Activated CD8-positive, alpha-beta memory T cell treated with anti-CD3 and anti-CD28 coated beads, Interleukin-2, amount 50 U/mL, for 48 hours (primary cell): ENCODE measurements at places on chromosomes 3 and 15.

GRCh38 chr15:42129364-42129763 lies 27.1 kb downstream of the PLA2G4F start:
- DNase-seq: no peak

- DNase-seq: peak; percentile 41
These were observed 6.4 kb upstream of the TBC1D21 start for GRCh38 chr15:73866881-73867410.

GRCh38 chr3:37981348-37981664 lies 9.3 kb upstream of the VILL start:
- DNase-seq: peak; percentile 25

DNA sequence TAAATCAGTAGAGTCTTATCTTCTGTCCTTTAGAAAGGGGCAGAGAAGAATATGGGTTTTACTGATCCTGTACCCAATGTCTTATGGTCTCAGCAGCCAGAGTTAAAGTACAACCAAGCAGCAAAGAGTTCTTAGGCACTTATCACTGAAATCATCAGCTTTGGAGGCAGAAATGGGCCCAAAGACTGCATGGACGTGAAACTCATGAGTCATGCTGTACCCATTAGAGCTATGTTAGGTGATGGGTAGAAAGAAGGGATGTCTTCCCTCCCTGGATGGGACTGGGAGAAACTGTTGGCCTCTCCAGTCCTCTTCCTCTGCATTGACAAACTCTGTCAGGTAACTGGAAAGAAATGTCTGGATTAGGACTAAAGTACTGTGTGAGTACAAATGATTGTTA lies 63.4 kb downstream of the EOMES start:
- DNase-seq: no peak

DNA sequence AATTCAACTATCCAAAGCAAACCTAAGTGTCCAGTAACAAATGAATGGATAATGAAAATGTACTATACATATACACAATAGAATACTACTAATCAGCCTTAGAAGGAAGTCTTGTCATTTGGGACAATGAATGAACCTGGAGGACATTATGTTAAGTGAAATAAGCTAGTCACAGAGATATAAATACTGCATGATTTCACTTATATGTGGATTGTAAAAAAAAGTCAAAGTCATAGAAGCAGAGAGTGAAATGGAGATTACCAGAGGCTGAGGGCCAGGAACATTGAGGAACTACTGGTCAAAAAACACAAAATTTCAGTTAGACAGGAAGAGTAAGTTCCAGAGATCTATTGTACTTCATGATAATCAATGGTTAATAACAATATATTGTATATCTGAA lies 33.6 kb downstream of the MYO5A start:
- DNase-seq: no peak

GRCh38 chr3:106293161-106293560 lies 424.3 kb upstream of the CBLB start:
- DNase-seq: no peak

DNA sequence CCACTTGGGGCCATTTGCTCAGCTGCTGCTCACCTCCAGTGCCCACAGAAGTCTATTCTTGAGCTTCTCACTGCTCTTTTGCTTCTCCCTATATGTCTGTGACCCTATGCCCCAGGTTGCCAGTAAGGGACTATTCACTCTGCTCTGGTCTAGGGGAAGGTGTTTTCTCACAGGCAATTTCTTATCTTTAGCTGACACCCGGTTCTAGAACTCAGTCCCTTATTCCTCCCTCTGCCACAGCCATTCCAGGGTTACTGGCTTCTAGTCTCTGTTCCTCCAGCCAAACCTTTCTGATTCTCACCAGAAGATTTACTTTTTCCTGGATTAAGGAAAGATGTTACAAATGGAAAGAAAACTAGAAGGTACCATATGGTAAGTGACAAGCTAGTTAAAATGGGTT lies 574.0 kb downstream of the NTRK3 start:
- no peak for DNase-seq

GRCh38 chr15:85013785-85014184 lies 32.1 kb downstream of the PDE8A start:
- no peak for DNase-seq

DNA sequence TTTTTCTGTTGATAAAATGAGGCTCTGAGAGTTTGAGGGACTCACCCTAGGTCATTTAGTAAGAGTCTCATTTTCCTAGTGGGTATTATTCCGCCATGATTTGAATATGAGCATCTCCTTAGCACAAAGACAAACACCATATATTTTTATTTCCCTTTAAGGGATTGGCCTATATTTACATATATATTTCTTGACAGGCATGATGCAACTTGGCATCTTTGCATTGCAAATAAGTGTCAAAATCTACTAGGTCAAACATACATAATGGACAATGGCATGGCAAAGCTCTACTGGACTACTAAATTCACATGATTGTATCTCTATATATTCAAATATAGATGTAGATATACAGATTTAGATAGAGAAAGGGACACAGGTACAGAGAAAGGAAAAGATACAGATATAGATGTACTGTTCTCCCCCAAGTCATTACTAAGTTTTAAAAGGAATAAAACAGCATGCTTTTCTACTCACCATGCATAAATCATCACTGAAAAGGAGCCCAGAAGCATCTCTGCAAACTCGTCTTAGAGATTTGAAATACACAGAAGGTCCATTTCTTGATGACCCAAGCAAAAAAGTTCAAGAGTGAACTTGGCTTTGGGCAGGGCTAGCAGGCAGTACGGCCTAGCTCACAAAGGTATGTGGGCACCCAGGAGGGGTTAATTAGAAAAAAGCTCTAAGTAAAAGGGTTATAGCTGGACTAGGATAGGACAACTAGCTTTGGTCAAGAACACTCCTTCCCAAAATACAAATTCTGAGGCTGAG lies 495.8 kb downstream of the NTRK3 start:
- DNase-seq: no peak

DNA sequence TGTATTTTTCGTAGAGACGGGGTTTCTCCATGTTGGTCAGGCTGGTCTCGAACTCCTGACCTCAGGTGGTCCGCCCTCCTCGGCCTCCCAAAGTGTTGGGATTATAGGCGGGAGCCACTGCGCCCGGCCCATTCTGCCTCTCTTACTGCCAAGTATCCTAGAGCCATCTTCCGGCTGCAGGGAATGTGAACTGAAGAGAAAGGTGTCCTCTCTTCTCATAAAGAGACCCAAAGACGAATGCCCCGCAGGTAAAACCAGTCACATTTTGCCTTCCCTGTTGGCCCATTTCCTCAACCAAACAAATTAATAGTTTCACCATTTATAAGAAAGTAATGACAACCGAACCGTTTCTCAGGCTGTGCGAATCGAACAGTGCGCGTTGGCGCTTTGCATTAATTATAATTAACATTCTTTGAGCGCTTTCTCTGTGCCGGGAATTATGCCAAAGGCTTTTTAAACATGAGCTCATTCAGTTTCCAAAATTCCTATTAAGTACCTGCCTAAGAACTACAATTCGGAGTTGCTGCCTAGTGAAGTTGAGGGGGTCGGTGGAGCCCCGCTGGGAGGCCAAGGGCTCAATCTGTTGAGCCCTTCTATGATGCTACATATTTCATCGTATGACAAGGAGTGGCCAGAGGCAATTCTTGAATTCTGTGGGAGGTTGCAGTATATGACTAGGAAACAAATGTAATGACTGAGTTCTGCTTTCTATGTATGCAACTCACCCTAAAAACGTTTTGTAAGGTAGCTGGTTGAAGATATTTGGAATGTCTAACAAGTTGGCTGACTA lies 819 bp upstream of the RPL24 start:
- DNase-seq: no peak

DNA sequence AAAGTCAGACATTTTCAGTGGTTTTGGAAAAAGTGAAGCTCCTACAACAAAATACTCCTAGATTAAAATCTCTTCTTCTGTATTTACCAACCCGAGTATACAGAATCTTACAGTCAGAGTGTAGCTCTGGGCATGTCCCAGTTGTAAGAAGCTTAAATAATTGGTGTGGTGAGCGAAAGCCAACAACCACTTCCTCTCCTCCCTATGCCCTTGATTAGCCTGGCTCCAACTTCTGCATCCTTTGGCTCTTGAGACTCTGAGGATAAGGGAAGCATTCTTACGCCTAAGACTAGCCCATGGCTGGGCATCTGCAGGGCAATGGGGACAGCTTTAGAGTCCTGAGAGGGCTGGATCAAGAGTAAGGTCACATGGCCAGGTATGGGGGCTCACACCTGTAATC lies 25.5 kb downstream of the RFT1 start:
- DNase-seq: no peak

DNA sequence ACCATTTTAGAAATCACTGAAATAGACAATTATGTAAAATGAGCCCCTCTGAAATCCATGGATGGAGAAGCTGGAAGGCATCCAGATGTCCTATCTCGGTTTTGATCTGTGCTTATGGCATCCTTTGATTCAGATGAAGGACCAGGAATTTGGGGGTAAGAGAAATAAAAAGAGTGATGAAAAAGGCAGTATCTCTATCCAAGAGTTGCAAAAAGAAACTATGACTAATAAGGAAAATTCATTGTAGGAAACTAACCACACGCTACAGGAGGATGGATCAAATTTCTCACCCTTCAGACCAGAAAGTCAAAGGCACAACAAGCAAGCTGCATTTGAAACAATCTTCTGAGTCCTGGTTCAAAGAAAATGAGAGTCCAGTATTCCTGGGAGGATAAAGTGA lies 34.8 kb downstream of the SRGAP3 start:
- no peak for DNase-seq
